ENCODE measurements at places on chromosomes 6 and 20.
A peak's percentile ranks its signal among the peaks of the same experiment; 100 is the strongest.

- DNase-seq = no peak
These were observed 55.1 kb upstream of the APCDD1L start for GRCh38 chr20:58570204-58570859.

GRCh38 chr6:54907355-54907754 is 60.8 kb downstream of the FAM83B start:
- no peak for DNase-seq

DNA sequence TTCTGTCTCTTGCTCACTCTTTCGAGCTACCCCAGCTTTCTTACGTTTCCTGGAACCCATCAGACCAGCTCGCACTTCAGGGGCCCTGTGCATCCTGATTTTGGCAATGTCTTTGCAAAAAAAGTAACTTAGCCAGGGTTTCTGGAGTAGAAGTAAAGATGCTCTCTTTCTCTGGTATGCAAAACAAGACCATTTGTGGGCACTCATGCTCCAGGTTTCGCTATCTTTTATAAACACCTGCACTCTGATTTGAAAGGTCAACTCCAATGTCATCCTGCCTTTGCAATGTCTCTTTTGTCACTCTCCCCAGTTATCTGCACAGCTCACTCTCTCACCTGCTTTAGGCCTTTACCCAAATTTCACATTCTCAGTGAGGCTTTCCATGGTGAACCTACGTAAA is 869.1 kb downstream of the QKI start:
- peak; percentile 42 for DNase-seq

- no peak for DNase-seq
These were observed 137.6 kb downstream of the MRPL14 start for GRCh38 chr6:43989581-43990146.

GRCh38 chr6:167311286-167311685 is 13.6 kb upstream of the TTLL2 start:
- DNase-seq = no peak

DNA sequence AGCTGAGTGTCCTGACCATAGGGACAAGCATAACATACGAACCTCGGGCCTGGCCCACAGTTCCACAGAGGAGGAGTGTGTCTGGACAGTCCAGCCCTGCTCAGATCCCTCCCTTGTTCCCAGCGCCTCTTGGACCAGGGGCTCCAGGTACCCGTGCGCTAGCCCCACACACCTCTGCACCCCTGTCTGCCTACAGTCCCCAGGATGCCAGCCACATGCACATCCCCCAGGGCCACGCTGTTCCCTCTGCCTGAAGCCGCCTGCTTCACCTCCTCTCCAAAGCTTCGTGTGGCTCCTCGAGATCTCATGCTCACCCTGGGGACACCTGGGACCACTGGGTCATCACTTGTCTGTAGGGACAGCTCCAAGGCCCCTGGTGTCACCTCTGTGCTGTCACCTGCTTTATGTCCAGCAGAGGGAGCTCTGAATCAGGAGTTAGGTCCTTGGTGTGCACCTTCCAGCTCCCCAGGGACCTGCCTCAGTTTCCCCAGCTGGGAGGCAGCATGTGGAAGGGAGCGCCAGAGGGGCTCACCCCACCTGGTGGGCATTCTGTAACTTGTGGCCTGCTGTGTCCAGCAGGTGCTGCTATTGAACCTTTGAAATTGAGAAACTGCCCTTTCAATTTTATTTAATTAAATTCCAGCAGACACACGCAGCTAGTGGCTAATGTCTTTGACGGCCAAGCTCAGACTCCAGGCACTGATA is 7.3 kb upstream of the YTHDF1 start:
- DNase-seq = peak; percentile 54

DNA sequence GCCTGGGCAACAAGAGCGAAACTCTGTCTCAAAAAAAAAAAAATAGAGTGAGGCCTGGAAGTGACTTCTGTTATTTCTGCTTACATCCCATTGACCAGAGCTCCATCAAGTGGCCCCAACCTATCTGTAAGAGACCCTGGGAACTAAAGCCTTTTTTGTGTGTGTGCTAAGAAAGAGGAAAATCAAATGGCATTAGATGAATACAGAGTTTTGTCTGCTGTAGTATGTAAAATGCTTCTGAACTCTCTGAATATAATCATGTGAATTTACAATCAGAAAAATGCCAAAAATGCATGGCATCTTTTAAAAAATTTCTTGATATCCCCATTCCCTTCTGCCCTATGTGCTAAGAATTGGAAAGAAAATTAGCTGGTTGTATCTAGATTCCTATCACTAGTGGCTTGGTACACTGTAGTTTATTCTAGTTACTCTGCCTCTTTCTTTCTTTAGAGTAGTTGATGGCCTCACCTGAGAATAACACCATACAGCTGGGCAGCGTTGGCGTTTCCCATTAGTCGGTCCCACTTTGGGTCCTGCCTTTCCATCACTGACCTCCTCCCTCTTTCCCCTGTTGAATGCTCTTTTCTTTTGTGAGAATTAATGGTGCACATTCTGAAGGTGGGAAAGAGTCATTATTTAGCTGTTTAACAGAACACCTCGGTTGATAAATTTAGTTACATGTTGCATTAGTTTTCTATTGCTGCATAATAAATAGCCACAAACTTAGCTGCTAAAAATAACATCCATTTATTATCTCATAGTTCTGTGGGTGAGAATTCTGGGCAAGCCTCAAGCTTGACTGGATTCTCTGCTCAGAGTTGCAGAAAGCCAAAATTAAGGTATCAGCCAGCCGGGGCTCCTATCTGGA is 38.2 kb downstream of the SAMD5 start:
- DNase-seq = no peak

- DNase-seq = no peak
These were observed 24.5 kb upstream of the CD83 start for GRCh38 chr6:14092838-14093789.

DNA sequence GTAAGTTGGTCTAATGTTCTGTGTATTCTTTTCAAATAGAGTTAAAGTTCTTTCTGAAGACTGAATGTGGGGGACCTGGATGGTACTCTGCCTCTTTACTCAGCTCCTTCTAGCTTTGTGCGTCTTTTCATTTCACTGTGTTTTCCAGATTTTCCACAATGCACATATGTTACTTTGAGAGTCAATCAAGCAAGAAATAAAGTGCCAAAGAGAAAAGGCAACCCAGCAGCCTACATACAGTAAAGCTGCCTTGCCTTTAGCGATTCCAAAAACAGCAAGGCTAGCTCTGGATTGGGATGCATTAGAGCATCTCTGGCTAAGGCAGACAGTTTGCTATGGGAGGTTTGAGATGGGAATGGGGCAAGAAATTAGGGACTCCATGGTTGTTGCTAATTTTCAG is 5.3 kb downstream of the C6orf163 start:
- no peak for DNase-seq

DNA sequence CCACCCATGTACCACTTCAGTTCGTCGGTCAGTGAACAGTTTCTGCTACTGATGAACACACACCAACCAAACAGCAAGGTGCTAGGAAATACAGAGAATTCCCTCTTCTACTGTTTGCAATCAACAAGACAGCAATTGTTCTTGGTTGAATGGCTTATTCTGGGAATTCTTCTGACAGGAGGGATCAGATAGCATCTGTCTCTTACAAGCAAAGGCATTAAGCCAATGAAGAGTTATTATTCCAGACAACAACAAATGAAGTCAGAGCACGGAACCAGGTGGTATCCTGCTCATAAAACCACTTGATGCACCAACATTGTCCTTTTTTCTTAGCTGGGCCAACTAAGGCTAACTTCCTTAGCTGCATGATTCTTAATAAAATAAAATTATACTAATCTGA is 37.8 kb downstream of the PTPRK start:
- DNase-seq = no peak

GRCh38 chr6:160996131-160996601 is 4.6 kb downstream of the MAP3K4 start:
- DNase-seq = no peak

GRCh38 chr20:34522969-34523871 is 7.0 kb downstream of the DYNLRB1 start:
- peak; percentile 41 for DNase-seq

GRCh38 chr20:17453592-17453991 is 77.6 kb downstream of the BFSP1 start:
- DNase-seq = no peak

GRCh38 chr20:4702562-4703280 is 19.0 kb upstream of the PRND start:
- no peak for DNase-seq
